HT1080 (cell line): ENCODE measurements at places on chromosomes 12 and 14. TPM values are rescaled to one million over a fixed set of nuclear protein-coding genes. Genes with fewer than 3 reads are reported as not detected.

The RIMKLB gene
- total RNA-seq, result 18.0 and 20.3 TPM in 2 replicates

The ADCY6 gene
- 14.5 and 15.6 TPM in 2 replicates for total RNA-seq

The ZNF605 gene
- 4.4 and 5.5 TPM in 2 replicates for total RNA-seq

The APOLD1 gene
- total RNA-seq, result 1.8 and 2.8 TPM in 2 replicates

The OR11H7 gene
- not detected in 2 replicates for total RNA-seq

The SERPINA1 gene
- 0.58 and 1.4 TPM in 2 replicates for total RNA-seq

The PRPH gene
- 0.13 and 0.21 TPM in 2 replicates for total RNA-seq

The KRT71 gene
- not detected in 2 replicates for total RNA-seq

The B4GALNT1 gene
- total RNA-seq, result 23.6 and 34.1 TPM in 2 replicates

The AQP6 gene
- total RNA-seq, result not detected in 2 replicates

The INHBE gene
- 1.4 and 2.1 TPM in 2 replicates for total RNA-seq

The GDF3 gene
- total RNA-seq, result not detected in 2 replicates

The DBX2 gene
- not detected in 2 replicates for total RNA-seq

The BCL2L14 gene
- not detected in 2 replicates for total RNA-seq

The BEGAIN gene
- 0.33 and 0.35 TPM in 2 replicates for total RNA-seq

The LTB4R2 gene
- 5.0 and 7.8 TPM in 2 replicates for total RNA-seq

The HOXC6 gene
- total RNA-seq, result 1.3 and 2.0 TPM in 2 replicates

The TEAD4 gene
- total RNA-seq, result 61.9 and 80.0 TPM in 2 replicates

The OTX2 gene
- total RNA-seq, result not detected in 2 replicates

The FRS2 gene
- 11.7 and 19.1 TPM in 2 replicates for total RNA-seq

The FGF6 gene
- not detected in 2 replicates for total RNA-seq

The PTPRB gene
- 0.77 and 0.87 TPM in 2 replicates for total RNA-seq

The ADSS1 gene
- total RNA-seq, result 2.1 and 2.8 TPM in 2 replicates

The KERA gene
- total RNA-seq, result not detected in 2 replicates

The OVCH1 gene
- total RNA-seq, result not detected in 2 replicates

The NXPH4 gene
- total RNA-seq, result 11.9 and 17.1 TPM in 2 replicates

The USP44 gene
- not detected in 2 replicates for total RNA-seq

The TAS2R9 gene
- total RNA-seq, result not detected in 2 replicates

The KCNK13 gene
- 0.13 and 0.45 TPM in 2 replicates for total RNA-seq

The HAL gene
- total RNA-seq, result 0.31 TPM in 1 of 2 replicates, not detected in the other

The EPYC gene
- total RNA-seq, result not detected in 2 replicates

The RHOF gene
- total RNA-seq, result 31.4 and 39.9 TPM in 2 replicates

The PLEKHG3 gene
- 23.5 and 27.9 TPM in 2 replicates for total RNA-seq

The C12orf54 gene
- not detected in 2 replicates for total RNA-seq

The SLC39A9 gene
- 74.7 and 85.0 TPM in 2 replicates for total RNA-seq

The PTGDR gene
- not detected in 2 replicates for total RNA-seq

The FSCB gene
- total RNA-seq, result not detected in 2 replicates

The HOXC12 gene
- total RNA-seq, result not detected in 2 replicates

The SERPINA10 gene
- not detected in 2 replicates for total RNA-seq

The AREL1 gene
- total RNA-seq, result 30.8 and 45.9 TPM in 2 replicates

The IPO8 gene
- total RNA-seq, result 15.1 and 29.4 TPM in 2 replicates

The KRT79 gene
- 0.45 and 1.0 TPM in 2 replicates for total RNA-seq

The ASPG gene
- not detected in 2 replicates for total RNA-seq

The DPY19L2 gene
- 1.7 and 2.4 TPM in 2 replicates for total RNA-seq

The PLEKHD1 gene
- total RNA-seq, result not detected in 2 replicates

The MYF6 gene
- not detected in 2 replicates for total RNA-seq

The DPF3 gene
- 2.2 and 3.0 TPM in 2 replicates for total RNA-seq

The CCDC196 gene
- not detected in 2 replicates for total RNA-seq

The NGB gene
- not detected in 2 replicates for total RNA-seq

The ANO2 gene
- total RNA-seq, result 1.0 and 1.4 TPM in 2 replicates

The PMCH gene
- not detected in 2 replicates for total RNA-seq

The ERH gene
- 565 and 597 TPM in 2 replicates for total RNA-seq

The ZFHX2 gene
- total RNA-seq, result 0.63 and 1.2 TPM in 2 replicates

The RAPGEF3 gene
- total RNA-seq, result 3.7 and 4.1 TPM in 2 replicates

The TAS2R8 gene
- not detected in 2 replicates for total RNA-seq
